ENCODE measurements at places on chromosomes 7 and 10.

DNA sequence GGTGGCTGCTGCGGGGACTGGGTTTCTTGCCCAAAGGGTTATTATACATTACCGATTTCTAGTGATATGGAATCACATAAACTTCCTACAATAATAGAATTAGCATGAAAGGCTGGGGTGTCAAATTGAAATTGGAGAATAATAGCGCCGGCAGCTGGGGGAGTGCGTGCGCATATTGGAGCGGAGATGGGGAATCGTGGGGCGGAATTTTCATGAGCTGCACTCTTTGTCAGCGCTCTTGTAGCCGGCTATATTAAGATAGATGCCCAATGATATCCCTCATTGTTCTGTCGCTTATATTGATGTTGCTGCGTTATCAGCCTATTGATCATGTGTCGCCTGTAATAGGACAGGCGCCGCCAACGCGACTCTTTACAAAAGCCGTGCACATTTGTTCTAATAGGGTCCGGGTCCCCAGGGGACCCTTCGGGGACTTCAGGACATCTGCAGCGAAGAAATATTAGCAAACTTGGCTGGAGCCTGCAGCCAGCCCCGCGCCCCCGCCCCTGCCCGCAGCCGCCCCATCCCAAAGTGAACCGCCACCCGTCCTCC lies 5.1 kb downstream of the UNCX start:
- DNase-seq, result no peak

- DNase-seq, result peak; percentile 64
Measured at GRCh38 chr10:74589226-74589673, 237.2 kb upstream of the KAT6B start.

DNA sequence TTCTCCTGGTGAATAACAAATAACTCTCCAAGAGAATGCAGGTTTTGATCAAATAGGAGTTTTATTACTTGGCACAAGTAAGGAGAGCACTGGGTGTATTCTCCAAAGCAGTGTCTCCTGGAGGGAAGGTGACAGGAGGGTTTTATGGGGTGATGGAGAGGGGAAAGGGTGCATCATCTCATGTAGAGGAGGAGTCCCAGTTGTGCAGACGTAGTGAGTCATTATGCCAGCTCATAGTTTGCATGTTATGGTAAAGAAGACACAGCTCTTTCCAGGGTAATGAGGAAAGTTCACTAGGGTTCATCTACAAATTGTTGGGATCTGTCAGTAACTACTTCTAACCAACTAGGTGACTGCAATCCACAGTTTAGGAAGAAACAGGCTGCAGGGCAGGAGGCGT lies 347.9 kb upstream of the MEOX2 start:
- no peak for DNase-seq

GRCh38 chr7:93375603-93376002 lies 143.4 kb downstream of the VPS50 start:
- DNase-seq, result no peak

DNA sequence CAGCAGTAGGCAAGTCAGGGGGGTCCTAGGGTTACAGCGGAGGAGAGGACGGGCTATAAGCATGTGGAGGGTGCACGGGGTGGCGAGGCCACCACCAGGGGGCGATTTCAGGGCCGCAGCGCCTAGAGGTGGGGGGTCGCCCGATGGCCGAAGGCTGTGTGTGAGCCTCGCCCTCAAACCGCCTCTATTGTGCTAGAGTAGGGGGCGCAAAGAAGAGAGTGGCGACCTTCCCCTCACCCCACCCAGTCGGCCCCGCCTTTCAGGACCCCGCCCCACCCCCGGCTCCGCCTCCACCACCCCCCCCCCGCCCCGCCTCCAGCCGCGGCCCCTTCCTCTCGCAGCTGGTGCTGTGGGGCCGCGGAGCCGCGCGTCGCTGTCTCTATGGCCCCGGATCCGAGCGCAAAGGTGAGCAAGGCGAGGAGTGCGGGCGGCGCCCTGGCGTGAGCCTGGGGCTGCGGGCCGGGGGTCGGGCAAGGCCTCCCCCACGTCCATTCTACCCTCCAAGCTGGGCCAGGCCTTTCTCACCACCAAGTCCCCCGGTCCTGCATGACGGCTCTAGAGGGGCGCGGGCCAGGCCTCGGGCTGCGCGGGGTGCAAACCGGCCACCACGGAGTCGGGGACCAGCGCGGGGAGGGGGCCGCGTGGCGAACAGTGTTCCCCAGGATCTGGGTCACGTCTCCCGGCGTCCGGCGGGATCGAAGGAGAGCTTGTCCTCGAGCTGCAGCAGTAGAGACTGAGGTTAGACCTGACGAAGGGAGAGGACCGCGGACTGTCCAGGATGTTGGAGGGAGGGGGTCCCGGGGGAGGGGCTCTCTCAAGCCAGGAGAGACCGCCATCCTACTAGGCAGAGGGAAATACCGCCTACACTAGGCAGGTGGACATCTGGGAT lies at the start of gene SEMA4G:
SEMA4G (plus strand) TSS at position 318 of the 889 bp plus-strand sequence. CDS start 3,409 bp downstream, outside the sequence.
- DNase-seq, result peak; percentile 22

- no peak for DNase-seq
Measured at GRCh38 chr10:76242956-76243355, 811.5 kb downstream of the LRMDA start.

GRCh38 chr7:30468791-30469190 lies 9.8 kb downstream of the NOD1 start:
- DNase-seq, result no peak

DNA sequence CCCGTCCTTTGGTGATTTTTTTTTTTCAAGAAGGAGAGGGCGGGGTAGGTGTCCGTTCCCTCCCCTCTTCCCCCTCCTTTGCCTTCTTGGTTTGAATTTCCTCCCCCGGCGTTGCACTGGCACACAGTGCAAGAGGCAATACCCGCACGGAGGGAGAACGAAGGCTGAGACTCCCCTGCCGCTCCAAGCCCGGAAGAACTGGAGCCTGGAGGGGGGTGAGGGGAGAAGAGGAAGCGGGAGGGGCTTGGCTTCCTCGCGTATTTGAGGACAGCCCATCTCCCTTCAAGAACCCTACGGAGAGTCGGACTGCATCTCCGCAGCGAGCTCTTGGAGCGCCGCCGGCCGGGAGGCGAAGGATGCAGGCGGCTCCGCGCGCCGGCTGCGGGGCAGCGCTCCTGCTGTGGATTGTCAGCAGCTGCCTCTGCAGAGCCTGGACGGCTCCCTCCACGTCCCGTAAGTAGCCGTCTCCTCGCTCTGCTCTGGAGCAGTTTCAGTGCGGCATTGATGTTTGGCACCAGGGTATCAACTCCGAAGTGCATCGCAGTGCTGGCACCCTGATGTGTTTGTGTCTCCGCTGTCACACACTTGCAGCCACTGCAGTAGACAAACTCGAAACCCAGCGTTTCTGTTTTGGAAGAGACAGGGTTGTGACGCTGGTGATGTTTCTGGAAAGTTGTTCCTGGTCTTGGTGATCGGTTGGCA lies at the start of gene CNTNAP2:
CNTNAP2 (plus strand) TSS at position 281 of the 702 bp plus-strand sequence; CDS start at position 357, 76 bp downstream.
- no peak for DNase-seq

GRCh38 chr7:41003977-41004376 lies 698.9 kb downstream of the INHBA start:
- no peak for DNase-seq

- no peak for DNase-seq
Measured at GRCh38 chr10:97852277-97852676, 2.6 kb downstream of the GOLGA7B start.

DNA sequence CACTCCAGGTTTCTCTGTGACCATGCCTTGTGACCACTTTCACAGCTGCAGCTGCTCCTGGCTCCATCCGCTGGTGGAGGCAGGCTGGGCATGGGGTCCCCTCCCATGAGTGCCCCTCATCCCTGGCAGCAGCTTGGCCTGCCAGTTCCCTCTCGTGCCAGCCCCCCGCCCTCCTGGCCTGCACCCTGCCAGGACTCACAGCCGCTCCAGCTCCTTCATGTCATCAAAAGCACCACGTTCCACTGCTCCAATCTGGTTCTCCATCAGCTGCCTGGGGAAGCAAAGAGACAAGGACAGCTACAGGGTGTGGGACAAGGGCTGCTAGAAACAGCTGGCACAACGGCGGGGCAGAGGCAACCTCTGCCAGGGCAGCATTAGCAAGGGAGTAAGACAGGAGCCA lies 22.6 kb downstream of the SLIT1 start:
- no peak for DNase-seq

- no peak for DNase-seq
Measured at GRCh38 chr7:137539111-137539715, 195.7 kb upstream of the PTN start.

- no peak for DNase-seq
Measured at GRCh38 chr10:89873055-89873454, 171.7 kb downstream of the KIF20B start.

DNA sequence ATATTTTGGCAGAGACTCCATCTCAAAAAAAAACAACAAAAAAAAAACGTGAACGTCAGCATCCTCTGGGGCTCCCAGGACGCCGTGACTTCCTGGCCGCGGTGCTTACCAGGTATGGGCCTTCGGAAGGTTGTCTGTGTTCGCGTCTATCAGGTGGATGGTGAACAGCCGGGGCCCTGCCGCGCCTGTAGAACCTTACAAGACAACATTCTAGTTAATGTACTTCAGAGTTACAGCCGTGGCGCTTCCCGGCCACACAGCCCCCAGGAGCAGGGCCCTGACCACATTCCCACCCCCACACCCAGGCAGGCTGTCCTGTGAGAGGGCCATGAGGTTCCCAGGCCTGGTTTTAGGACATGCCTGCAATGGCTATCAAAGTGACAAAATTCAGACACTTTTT lies 111.0 kb downstream of the SMURF1 start:
- DNase-seq, result no peak

DNA sequence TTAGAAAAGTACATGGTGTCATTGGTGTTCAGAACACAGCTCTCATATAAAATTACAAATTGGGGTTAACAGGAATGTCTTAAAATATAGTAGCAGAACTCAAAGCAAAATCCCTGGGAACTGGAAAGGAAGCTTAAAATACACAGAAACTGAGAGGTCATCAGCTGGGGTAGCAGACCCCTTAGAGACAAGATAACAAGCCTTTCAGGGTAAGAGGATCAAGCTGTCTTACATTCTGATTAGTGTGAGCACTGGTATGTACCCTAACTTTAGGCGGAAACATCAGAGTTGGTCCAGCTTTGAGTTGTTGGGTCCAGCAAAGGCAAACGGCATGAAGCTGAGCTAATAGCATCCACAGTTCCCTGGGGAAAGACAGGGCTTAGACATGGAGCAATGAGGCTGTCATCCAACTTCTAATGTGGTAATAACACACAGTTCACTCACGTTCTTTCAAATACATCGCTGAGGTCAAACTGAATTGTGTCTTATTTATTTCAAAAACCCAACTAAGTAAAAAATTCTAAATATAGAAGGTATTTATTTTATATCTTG lies 32.6 kb downstream of the ARHGAP21 start:
- no peak for DNase-seq

DNA sequence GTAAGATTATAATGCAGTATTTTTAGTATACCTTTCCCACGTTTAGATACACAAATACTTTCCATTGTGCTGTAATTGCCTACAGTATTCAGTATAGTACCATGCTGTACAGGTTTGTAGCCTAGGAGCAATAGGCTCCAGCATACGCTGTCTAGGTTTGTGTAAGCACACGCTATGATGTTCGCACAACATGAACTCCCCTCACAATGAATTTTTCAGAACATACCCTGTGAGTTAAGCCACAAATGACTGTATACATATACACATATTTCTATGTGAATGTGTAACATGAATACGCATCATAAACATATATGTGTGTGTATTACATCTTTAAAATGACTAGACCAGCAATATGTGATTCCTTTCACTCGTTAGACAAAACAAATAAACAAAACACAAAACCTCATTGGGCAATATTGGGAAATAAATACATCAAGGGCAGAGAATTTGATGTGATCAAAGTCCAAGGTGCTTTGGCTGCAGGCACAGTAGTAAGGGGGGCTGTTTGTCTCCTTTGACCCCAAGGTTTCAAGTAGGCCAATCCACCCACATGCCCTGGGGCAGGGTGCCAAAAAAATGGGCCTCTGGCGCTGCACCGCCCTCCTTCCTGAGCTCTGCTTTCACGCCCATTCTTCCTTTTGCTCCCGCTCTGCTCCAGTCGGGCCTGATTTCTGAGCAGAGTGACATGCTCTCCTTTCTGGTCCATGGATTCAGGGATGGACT lies 33.9 kb downstream of the CHN2 start:
- DNase-seq, result no peak

- no peak for DNase-seq
Measured at GRCh38 chr10:1569208-1569607, 168.1 kb downstream of the ADARB2 start.

DNA sequence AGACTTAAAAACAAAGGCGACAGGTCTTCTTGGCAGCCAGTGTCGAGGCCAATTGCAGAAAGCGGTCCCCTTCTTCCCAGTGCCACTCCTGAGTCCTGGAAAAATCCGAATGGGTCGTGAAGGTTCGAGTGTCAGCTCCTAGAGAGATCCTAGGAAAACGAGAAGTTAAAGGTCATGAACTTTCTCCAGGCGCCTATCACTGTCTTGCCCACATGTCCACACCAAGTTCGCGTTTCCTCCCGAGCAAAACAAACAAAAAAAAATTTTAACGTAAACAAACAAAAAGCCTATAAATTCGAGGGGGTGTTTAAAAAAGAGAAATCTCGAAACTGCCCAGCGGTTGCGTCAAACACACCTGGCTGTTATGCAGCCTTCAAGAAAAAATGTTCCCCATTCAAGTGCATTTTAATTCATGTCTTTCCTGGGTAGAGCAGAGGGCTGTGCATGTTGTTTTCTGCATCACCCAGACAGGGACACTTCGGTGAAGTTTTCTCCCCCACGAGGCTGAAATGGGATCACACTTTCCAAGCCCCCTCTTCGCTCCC lies 1.5 kb downstream of the ARHGAP21 start:
- no peak for DNase-seq

- DNase-seq, result no peak
Measured at GRCh38 chr10:132748545-132749370, 37.2 kb downstream of the NKX6-2 start.

DNA sequence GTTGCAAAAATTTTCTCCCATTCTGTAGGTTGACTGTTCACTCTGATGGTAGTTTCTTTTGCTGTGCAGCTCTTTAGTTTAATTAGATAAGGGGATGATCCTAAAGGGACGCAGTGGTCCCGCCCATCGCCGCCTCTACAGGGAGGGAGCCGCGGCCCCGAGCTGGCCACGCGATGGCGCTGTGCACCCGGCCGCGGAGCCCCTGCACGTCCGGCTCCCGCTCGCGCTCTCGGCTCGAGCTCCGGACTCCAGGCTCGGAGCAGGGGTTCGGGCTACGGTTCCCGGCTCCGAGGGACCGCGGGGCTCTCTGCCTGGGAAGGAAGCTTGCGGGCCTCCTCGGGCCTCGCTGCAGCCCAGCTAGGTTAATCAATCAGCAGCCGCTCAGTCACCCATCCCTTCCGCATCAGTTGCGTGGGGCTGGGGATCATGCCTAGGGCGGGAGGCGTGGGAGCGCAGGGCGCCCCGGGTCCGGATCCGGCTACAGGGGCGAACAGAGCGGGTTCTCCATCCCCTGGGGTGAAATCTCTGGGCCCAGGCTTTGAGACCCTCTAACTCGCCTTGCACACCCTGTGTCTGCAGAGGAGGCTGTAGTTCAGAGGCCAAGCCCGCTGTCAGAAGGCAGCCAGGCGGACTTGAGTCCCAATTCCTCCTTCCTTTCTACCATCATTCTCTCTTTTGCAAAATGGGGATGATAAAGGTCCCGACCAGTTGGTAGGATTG lies 97.9 kb downstream of the WDR11 start:
- peak; percentile 36 for DNase-seq

GRCh38 chr7:45104844-45105587 lies 6.5 kb downstream of the TBRG4 start:
- DNase-seq, result no peak

GRCh38 chr7:75756206-75756990 lies 15.6 kb downstream of the CCL26 start:
- DNase-seq, result no peak
